GM10248 (cell line): ENCODE measurements at places on chromosomes 11 and 22.

DNA sequence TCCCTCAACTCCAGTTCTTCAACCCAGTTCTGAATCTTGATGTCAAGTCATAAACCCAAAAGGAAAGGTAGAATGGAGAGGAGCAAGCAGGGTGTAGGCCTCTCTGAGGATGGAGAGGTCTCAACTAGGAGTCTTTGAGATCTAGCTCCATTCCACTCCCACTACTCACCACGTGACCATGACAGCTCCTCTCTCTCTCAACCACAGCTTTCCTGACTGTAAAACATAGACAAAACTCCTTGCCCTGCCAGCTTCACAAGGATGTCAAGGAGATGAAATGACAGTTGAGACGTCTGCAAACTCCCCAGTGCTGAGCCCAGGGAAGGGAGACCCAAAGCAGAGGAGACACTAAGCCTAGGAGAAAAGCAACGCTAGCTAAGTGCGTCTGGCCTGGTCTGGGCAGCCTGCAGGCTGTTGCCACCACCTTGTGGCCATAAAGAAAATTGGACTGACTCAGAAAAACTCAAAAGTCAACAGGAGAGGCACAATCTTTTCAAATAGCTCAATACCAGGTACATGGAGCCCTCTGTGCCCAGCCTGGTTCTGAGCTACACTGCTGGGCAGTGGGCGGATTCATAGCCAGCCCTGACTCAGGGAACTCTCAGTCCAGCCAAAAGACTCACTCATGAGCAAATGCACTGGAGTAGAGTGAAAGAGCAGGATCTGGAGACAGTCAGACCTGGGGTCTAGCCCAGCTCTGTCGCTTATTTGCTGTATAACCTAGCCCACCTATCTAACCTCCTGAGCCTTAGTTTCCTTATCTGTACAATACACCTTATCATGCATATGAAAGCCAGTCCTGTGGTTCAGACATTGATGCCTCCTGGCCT lies 3.4 kb downstream of the CLPB start:
- DNase-seq: peak; percentile 72

- no peak for DNase-seq
Measured at GRCh38 chr11:27391331-27392015, 28.5 kb upstream of the CCDC34 start.

GRCh38 chr22:35430897-35431322 lies 31.0 kb downstream of the MCM5 start:
- DNase-seq: peak; percentile 73

- no peak for DNase-seq
Measured at GRCh38 chr11:41383768-41384167, 75.7 kb downstream of the LRRC4C start.

DNA sequence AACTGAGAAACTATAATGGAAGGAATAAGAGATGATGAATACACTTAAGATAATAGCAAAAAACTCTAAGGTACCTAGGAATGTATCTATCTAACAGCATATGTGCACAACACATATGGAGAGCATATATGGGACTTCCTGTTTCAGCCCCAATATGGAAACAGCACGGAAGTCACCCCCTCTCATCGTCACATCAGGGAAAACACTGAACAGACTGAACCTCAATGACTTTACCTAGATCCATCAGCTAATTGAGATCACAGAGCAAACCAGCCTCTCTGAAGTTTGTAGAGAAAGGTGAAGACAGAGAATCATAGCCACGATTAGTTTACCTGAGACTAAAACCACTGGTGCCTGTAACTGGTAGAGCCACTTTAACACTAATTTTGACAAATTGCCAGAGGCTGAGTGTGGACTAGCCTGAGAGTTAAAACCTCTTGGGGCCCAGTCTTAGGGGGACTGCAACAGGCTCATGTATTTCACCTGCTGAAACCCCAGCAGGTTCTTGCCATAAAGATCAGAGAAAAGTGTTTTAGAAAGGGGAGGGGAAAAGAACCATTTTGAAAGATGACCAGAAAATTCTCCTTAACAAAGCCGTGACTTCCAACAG lies 722.6 kb downstream of the TBC1D22A start:
- no peak for DNase-seq

DNA sequence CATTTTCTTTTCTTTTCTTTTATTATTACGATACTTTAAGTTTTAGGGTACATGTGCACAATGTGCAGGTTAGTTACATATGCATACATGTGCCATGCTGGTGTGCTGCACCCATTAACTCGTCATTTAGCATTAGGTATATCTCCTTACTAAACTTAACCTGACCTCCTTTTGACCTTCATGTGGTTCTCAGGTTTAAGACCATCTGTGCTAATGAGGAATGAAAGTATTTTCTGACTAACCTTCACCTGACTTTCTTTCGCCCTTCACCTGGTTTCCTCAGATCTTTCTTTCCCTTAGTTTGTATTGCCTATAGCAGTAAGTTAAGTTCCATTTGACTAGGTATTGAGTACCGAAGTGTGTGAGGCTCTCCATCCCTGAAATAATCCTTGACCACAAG lies 6.5 kb downstream of the EXPH5 start:
- no peak for DNase-seq

GRCh38 chr11:109590782-109591181 lies 168.8 kb downstream of the C11orf87 start:
- DNase-seq: no peak

GRCh38 chr11:33869481-33870422 lies 22.1 kb downstream of the LMO2 start:
- DNase-seq: peak; percentile 56

GRCh38 chr11:95035316-95035715 lies 10.3 kb downstream of the KDM4E start:
- DNase-seq: no peak

DNA sequence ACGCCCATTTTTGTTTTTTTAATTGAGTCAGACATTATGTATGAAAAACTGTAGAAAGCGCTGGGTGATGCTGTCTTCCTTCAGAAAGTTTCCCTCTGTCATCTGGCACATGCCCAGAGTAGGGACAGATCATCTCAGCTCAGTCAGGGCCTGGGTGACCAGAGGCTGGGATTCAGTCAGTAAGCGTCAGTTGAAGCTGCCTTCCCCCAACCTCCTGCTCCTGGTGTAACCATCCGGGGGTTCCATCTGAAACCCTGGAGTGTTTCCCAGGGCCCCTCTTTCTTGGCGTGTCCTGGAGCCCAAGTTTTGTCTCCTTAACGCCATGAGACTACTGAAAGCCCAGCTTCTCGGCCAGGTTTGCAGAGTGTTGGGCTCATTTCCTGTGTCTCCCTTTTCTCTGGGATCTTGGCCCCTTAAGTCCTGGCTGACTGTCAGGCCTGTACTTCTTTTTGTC lies 10.7 kb downstream of the PPFIA1 start:
- DNase-seq: no peak

- no peak for DNase-seq
Measured at GRCh38 chr11:45224766-45225165, 61.4 kb downstream of the SYT13 start.

DNA sequence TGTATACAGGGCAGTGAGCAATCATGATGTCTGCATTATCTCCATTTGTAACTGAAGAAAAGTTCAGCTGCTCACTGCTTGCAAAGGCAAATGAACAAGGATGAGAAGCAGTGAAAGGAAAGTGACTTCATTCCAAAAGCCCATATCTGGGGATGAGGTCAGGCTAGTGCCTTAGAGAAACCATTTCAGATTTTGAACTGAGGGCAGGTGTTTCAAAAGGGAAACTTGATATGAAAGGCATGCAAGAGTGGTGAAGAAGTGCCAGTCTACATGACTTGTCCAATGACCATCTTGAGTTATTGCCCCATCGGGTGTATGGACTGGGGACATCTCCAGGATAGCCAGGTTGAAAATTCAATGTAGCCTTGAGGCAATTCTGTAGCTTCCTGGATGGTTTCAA lies 7.3 kb upstream of the APOL4 start:
- no peak for DNase-seq

DNA sequence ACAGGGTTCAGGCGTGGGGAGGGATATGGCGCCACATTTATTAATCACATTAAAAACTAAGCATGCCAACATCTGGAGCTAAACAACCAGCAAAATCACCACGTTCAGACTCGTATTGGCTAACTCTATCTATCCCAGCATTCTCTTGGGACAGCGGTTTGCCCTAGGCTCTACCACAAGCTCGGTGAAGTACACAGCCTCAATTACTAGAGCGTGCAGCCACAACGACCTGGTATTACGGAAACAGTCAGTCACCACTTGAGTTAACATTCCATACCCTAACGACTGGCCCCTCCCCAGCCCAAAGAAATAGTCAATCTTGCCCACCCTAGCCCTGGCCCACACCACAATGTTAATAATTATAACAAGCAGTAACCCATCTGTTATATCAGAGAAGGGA lies 32.1 kb downstream of the APOL5 start:
- peak; percentile 30 for DNase-seq

GRCh38 chr22:30628491-30628890 lies 7.1 kb upstream of the SLC35E4 start:
- no peak for DNase-seq

GRCh38 chr22:49215840-49216239 lies 611.8 kb downstream of the BRD1 start:
- DNase-seq: no peak

- DNase-seq: no peak
Measured at GRCh38 chr22:31650391-31650790, 11.6 kb downstream of the PISD start.

DNA sequence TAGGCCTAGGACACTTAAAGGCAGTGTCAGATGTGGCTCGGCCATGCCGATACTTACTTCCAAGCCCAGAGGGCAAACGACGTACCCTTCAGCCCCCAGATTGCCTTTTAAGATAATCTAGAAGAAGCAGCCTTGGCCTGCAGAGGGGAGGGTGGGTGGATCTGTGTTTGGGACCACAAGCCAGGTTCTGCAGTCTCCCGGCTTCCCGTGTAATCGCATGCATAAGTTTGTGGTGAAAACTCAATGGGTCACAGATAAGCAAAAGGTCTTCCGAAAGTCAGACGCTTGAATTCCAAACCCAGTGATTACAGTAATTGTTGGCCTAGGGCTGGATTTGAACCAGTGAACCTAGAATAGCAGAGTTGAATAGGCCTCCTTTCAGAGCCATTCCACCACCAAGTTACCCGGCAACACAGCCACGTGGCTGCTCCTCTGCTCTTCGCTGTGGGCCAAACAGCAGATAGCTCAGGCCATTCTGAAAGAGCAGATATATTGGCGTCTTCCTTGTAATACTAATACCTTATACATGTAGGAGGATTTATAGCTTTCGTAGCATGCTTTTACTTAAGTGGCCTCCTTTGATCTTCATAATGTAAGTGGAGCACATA lies 170.8 kb upstream of the CADM1 start:
- no peak for DNase-seq

DNA sequence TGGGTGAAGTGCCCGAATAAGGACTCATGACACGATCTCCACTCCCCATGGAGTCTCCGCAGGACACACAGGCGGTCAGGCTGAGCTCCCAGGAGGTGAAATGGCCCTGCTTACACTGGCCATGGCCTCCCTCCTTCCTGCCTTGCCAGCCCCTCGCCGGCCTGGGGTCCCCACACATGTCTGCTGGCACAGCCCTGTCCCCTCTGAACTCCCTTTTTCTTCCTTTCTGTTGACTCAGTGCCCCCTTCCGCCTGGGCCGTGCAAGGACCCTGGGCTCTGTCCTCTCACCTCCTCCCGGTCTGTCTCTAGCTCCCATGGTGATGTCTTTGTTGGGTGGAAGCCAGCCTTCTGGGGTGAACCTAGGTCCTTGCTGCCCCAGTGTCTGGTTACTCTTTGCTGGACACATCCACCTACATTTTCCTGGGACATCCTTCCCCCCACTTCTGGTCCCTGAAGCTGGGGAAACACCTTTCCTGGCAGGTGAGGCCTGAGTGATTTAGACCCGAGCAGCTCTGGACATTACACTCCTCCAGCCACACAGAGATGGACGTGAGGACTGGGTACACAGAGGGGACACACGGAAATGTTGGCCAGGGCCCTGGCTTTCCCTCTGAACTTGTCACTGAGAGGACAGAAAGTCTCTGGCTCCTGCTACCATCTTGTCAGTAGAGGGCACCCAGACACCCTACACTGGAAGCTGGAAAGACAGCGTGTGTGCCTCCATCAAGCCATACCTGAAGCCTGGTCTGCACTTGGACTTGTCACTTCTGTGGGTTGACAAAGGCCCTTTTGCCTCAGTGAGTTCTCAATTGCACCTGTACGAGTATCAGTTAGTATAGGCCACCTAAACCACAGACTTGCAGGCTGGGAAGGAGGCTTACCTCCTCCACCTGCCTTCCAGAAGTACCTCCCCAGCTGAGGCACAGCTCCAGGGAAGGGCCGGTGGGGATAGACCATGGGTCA lies 864.3 kb downstream of the TBC1D22A start:
- no peak for DNase-seq

DNA sequence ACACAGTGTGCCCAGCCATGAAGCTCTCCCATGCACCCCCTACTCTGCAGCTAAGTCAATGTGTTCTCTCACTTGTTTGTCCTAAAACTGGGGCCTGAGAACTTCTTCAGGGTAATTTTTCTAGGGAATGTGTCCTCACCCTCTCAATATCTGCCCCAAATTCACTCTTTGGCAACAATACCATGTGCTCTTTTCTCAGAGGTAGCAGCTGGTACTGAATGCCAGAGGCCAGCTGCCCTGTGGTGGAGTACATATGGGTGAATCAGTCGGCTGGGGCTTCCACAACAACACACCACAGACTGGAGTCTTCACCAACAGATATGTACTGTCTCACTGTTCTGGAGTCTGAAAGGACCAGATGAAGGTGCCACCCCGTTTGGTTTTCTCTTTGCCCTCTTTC lies 97.7 kb upstream of the TOP3B start:
- no peak for DNase-seq

GRCh38 chr11:69201066-69201365 lies 45.3 kb downstream of the SMIM38 start:
- no peak for DNase-seq

DNA sequence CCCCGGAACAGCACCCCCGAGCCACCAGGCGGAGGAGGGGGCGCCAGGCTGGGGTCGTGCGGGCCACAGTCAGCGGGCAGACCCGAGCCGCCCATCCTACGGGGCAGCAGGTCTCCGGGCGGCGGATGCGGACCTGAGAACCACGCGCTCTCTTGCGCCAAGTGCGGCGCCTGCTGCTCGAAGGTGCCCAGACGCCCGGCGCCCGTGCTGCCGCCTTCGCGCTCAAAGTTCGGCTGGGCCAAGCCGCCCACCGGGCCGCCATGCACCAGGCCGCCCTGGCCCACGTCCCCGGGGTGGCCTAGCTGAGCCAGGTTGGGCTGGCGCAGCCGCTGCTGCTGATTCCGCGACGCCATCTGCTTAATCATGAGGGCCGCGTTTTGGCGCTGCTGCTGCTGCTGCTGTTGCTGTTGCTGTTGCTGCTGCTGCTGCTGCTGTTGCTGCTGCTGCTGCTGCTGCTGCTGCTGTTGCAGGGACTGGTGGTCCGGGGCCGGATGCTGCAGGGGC lies 3.0 kb downstream of the MN1 start:
- DNase-seq: no peak

DNA sequence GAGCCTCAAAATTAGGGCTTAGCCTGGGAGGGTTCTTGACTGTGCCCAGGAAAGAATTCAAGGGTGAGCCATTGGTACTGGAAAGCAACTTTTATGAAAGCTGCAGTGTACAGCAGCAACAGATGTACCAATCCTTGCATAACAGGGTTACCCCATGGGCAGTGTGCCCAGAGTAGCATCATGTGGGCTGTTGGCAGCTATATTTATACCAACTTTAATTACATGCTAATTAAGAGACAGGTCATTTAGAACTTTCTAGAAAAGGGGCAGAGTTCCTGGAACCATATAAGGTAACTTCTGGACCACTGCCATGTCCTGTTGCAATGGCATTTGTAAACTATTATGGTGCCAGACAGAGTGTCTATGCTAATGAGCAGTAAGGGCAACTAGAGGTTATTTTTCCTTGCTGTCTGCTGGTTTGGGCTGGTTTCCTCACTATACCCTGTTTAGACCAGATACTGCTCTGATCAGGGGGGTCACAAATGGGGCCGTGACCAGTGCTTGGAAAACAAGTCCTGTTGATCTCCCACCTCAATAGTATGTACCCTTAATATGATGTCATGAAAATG lies 1120.5 kb upstream of the RAG2 start:
- no peak for DNase-seq
